ENCODE measurements at places on chromosomes 16 and 17.

- no peak for DNase-seq
These were observed 18.5 kb upstream of the ARHGAP27 start for GRCh38 chr17:45451131-45451530.

DNA sequence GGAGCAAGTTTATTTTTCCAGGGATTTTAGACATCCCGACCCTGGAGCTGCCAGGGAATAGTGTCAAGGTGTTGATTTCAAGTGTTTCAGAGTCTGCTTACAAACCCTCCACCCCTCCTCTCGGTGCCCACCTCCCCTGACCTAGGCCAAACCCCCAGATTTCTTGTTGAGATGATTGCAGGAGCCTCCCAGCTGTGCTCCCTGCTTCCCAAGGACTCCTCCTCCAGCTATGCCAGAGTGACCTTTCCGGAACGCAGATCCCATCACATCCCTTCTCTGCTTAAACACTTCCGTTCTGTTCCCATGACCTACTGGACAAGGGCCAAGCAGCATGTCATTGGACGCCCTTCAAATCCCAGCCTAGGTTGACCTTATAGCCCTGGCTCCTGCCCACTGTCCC, 23.7 kb upstream of the CDH1 start:
- DNase-seq = no peak

- DNase-seq = no peak
These were observed 17.5 kb downstream of the FLOT2 start for GRCh38 chr17:28879886-28880571.

- no peak for DNase-seq
These were observed 13.9 kb upstream of the CYB561 start for GRCh38 chr17:63460018-63460417.

DNA sequence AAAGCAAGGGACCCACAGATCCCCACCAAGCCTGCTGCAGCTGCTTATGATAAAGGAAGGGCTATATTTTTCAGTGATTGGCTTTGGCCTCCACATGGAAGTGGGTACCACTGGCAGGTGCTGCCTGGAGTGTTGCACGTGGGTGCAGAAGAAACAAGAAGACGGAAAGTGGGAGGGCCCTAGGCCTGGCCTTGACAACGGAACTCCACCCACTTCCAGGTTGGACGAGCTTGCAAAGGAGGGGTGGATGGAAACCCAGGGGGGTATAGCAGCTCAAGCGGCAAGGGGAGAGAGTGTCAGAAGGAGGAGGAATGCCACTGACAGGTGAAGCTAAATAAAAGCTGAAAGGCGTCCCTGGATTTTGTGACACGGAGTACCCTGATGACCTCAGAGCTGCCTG, 20.3 kb downstream of the TRIM25 start:
- no peak for DNase-seq

- peak; percentile 69 for DNase-seq
These were observed 5.0 kb upstream of the ALDH3A1 start for GRCh38 chr17:19753051-19753509.

- DNase-seq = no peak
These were observed 612 bp downstream of the PSMD12 start for GRCh38 chr17:67365738-67366192.

DNA sequence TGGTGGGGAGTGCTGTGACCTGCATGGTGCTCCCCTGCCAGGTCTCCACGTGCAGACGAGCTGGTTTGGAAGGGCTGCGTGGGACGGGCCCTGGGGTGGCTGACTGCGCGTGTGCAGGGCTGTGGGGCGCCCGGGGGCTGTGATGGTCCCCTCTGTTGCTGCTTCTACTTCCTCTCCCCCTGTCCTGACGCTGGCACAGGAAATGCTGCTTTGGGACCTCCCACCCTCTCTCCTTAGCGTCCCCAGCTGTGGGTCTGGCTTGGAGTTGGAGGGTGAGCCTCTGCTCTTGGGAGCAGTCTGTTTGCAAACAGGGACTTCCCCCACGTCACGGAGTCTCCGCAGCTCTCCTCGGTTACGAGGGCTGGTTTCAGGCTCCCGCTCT, 35.2 kb downstream of the TSC2 start:
- no peak for DNase-seq

GRCh38 chr16:84874553-84874952, 54.8 kb downstream of the CRISPLD2 start:
- DNase-seq = no peak

DNA sequence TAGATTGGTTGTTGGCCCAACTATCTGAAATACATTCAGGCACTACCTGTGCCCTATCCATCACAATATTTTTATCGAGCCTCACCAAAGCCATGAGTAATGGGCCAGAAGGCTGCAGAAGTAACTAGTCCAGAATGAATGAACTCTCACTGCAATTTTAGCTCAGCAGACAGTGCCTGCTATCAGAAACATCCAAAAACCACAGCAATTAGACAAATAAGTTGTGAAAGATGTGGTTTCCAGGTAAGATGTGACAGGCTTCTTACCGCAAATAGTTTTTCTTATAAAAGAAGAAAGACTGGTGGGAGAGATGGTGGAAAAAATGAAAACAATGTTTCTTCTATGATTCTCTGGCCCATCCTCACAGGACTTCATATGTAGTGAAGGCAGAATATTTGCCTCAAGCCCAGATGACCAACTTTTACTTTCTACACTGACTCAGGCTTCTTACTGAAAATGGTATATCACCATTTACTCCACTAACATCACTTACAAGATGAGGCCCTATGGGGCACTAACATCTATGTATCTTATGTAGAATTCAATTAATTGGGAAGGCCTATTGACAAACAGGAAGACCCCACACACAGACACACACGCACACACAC, 9.8 kb upstream of the RFFL start:
- DNase-seq = no peak

- no peak for DNase-seq
These were observed 3.7 kb upstream of the NLK start for GRCh38 chr17:28038802-28039201.

GRCh38 chr16:88936556-88937205, 40.3 kb downstream of the CBFA2T3 start:
- no peak for DNase-seq

- no peak for DNase-seq
These were observed 192.1 kb upstream of the CIBAR2 start for GRCh38 chr16:85304337-85304736.

DNA sequence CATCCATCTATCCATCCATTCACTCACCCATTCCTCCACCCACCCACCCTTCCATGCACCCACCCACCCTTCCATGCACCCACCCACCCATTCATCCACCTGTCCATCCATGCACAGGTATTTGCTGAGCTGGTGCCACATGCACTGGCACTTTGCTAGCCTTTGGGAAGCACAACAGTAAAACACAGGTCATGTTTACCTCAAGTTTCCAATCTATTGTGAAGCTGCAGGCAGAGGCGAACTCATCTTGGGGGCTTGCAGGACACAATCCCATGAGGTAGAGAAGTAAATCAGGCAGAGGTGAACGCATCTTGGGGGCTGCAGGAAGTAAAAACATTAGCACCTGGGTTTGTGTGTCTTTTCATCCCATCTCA, 35.6 kb upstream of the CBFA2T3 start:
- no peak for DNase-seq

GRCh38 chr16:75593308-75593707, 27.1 kb downstream of the GABARAPL2 start:
- DNase-seq = no peak

GRCh38 chr16:73523209-73523608, 475.3 kb upstream of the ZFHX3 start:
- DNase-seq = no peak

- DNase-seq = no peak
These were observed 52.2 kb upstream of the STH start for GRCh38 chr17:45946841-45947256.

GRCh38 chr16:47753659-47754058, 292.5 kb downstream of the PHKB start:
- DNase-seq = no peak

- peak; percentile 94 for DNase-seq
These were observed 8.9 kb upstream of the TIMP2 start for GRCh38 chr17:78933959-78934568.

- no peak for DNase-seq
These were observed 211.7 kb upstream of the CHMP6 start for GRCh38 chr17:80779961-80780380.

DNA sequence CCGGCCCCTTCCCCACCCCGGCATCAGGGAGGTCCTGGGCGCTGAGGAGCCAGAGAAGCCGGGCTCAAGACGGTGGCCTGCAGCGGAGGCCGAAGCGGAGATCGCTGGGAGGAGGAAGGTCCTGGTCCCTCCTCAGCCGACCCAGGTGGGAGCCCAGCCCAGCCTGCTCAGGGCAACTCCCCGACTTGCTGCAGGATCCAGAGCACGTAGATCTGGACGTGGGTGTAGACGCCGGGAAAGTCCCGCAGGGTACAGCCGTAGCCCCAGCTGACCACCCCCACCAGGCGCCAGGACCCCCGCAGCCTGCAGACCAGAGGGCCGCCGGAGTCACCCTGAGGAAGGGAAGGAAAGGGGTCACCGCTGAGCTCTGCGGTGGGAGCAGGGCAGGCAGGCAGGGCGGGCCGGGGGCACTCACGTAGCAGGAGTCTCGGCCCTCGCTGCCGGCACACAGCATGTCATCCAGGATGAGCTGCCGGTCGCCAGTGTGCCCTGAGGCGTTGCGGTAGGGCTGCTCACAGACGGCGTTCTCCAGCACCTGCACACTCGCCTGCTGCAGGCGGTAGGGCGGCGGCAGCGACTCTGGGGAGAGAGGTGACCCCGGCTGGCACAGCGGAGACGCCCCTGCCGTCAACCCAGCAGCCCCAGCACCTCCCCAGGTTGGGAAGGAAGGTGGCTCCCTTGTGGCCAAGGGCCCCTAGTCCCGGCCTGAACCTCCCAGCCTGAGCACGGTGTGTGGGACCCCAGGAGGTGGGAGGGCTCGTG, 5.4 kb downstream of the TPSD1 start:
- DNase-seq = no peak

DNA sequence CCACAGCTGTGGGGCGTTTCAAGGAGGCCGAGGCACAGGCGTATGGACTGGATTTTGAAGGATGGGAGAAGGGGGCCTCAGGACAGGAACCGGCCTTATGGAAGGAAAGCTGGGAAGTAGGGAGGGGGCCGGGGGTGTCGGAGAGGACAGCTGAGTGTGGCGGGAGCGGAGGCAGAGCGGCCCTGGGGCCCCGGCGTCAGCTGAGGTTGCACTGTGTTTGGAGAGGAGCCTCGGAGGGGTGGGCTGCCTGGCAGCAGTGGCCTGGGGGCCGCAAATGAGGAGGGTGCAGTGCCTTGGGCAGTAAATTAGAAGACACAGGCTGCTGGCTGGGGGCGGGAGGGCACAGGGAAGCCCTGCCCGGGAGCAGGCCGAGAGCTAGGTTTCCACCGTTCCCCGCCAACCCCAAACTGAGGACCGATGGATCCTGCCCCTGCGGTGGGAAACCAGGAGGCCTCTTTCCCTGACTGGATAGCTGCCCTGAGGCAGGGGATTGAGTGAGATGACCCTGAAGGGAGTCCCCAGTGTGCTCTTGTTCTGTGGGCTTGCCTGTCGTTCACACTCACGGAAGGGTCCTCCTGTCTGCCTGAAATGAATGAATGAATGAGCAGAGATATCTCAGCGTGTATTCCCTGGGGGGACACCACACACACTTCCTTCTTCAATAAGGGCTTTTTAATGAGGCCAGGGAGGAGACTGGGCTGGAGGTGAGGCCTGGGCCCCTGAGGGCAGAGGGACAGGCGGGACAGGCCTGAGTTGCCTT, 18.4 kb downstream of the FOXJ1 start:
- DNase-seq = no peak

DNA sequence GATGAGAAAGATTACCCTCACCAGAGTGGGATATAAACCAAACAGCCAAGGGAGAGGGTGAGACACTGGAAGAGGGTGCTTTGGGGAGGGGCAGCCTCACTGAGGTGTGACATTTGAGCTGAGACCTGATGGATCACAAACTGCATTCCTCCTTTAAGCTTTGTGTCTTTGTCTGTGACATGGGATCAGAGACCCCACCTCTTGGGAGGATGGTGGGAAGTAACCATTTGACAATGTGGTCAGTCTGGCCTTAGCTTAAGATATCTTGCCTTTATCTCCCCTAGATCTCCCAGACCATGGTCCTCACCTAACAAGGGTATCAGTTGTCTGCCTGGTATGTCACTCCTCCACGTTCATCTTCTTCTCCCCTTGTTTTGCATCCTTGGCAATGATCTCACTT, 163.4 kb downstream of the SHISA9 start:
- no peak for DNase-seq

DNA sequence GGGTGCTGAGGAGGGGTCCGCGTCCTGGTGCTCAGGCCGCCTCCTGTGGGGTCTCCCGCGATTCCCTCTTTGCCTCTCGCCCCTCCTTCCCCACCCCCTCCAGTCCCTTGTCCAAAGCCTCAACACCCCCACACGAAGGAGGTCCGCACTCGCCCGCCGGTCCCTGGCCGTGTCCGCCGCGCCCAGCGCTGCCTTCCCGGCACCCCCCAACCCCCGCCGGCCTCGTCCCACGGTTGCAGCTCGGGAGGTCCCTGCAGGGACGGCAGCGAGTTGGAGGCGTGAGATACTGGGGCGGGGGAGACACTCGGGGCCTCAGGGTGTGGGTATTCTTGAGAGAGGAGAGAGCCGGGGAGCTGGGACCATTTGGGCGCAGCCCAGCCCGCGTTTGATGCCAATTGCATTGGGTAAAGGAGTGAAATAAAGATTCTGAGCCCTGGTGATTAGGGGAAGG, 468 bp downstream of the FLYWCH2 start:
- DNase-seq = no peak

GRCh38 chr16:73054813-73055482, 7.0 kb upstream of the ZFHX3 start:
- no peak for DNase-seq

DNA sequence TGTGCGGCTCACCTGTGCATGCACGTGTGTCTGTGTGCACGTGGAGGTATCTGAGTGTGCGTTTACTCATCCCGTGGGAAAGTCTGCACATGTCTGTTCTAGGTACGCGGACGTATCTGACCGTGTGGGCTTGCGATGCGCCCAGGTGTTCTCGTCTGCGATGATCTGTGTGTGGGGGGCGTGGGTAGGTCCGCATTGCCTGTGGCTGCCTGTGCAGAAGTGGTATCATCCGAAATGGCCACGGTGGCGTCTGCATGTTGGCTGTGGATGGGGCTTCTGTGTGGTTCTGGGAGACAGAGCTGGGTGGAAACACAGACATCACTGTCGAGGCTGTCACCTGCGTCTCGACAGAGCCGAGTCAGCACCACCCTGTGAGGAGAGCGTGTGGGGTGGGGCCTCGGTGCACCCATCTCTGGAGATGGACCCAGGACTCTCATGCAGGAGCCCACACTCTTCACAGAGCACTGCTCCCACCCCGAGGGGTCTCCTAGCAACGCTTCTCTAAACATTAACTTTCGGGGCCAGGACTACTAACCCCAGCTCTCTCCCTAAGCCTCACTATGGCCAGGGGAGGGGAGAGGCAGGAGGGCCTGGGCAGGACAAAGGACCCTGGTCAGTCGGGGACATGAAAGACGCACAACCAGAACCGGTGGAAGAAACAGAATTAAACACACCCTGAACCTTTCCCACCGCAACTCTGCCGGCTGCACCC, 8.4 kb downstream of the DPEP1 start:
- DNase-seq = no peak

DNA sequence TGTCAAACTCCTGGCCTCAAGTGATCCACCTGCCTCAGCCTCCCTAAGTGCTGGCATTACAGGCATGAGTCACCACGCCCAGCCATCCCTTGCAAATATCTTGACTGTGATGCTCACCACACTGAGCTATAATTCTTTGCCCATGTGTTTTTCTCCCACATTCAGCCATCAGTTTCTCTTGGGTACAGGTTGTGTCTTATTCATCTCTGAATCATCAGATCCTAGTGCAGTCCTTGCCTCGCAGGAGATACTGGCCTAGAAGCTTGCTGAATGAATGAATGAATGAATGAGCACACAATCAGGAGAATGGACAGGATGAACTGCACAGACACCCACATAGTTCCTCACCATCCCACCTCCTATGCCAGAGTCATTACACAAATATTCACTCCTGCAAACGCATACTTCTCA, 24.4 kb upstream of the ETV4 start:
- no peak for DNase-seq

All from amniotic stem cell (primary cell).